ENCODE measurements at places on chromosomes 5 and 9.
A peak's percentile ranks its signal among the peaks of the same experiment; 100 is the strongest.

GRCh38 chr9:114448706-114449105 is 56.6 kb downstream of the WHRN start:
- no peak for DNase-seq

- no peak for DNase-seq
These were observed 5.4 kb downstream of the ADRA1B start for GRCh38 chr5:159921721-159922120.

- DNase-seq = no peak
These were observed 920 bp downstream of the PMPCA start for GRCh38 chr9:136411378-136411777.

GRCh38 chr9:18668944-18669343 is 195.0 kb downstream of the ADAMTSL1 start:
- DNase-seq = no peak

DNA sequence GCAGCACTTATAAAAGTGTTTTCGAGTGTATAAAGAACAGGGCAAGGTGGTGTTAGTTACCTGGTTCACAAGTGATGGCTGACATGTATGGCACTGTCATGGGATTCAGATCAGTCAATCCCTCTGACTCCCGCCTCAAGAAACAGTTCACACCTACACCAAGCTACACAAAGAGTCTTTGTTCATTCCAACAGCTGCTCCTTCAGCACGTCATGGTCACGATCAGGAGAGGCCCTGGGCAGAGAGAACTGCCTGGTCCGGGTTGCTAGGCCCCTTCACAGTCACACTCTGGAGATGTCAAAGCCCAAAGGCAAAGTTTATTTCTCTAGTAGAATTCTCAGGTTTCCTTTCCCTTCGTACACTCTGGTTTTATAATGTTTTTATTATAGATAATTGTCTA is 426.7 kb downstream of the ZSWIM6 start:
- DNase-seq = no peak

- DNase-seq = no peak
These were observed 167.8 kb downstream of the COL23A1 start for GRCh38 chr5:178422400-178422775.

DNA sequence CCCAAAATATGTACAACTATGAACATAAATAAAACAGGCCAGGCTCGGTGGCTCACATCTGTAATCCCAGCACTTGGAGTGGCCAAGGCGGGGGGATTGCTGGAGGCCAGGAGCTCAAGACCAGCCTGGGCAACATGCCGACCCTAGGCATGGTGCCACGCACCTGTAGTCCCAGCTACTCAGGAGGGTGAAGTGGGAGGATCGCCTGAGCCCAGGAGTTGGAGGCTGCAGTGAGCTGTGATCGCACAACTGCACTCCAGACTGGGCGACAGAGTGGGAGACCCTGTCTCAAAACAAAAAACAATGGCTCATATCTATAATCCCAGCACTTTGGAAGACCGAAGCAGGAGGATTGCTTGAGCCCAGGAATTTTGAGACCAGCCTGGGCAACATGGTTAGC is 1.5 kb downstream of the HAUS6 start:
- no peak for DNase-seq

- no peak for DNase-seq
These were observed 64.0 kb upstream of the TUSC1 start for GRCh38 chr9:25742256-25742655.

GRCh38 chr9:78187763-78188484 is 48.0 kb upstream of the CEP78 start:
- no peak for DNase-seq

DNA sequence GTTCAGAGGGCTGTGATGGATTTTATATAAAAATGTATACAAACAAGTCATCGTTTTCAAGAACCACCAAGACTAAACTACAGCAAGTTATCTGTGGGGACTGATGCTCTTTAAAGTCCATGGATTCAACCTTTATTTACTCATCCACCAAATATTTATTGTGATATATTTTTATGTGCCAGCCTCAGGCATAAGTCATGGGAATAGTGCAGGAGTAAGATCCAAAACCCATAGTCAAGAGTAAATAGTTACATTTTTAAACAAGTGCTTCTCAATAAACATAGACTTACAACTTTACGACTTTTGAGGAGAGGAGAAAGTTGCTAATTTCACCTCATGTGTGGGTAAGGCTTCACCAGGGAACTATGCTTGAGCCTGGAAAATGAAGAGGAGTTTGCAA is 24.6 kb downstream of the MACIR start:
- no peak for DNase-seq

DNA sequence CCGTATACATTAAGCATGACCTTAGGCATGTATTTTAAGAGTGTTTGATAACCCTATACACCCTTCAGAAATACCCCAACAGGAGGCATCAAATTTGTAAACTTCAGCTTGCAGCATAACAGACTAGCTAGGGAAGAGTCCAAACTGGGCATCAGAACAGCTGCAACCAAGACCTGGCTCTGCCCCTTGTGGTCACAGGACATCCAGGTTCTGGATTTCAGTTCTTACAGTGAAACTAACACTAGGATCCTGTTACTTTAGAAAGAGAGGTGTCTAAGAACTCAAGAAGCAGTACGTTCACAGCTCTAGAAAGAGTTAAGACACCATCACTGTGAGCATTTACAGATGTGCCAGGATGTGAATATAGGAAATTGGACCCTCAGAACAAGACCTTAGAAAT is 229.8 kb downstream of the BNC2 start:
- DNase-seq = no peak

DNA sequence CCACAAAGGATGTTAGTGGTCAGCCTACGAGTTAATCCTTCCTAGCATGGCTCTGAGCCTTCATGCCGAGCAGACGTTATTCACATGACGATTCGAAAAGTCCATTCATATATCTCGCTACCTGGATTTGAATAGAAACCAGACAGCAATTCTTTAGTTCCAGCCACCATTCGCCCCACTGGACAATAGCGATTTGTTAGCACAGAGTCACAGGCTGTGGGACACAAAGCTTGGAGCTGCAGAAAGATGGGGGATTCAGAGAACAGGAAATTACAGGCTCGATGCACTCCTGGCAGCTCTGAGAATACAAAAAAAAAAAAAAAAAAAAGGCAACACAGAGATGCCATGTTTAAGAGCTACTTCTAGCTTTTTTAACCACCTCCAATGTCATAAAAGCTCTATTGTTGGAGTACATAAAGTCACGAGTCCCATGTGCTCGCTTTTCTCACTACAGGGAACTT is 110.7 kb downstream of the NR6A1 start:
- DNase-seq = no peak

- DNase-seq = peak; percentile 32
These were observed 12.4 kb downstream of the CBY3 start for GRCh38 chr5:179668391-179668790.

- no peak for DNase-seq
These were observed 61.5 kb upstream of the RARS1 start for GRCh38 chr5:168424594-168425323.

GRCh38 chr5:41636605-41637004 is 126.2 kb upstream of the PLCXD3 start:
- no peak for DNase-seq

- DNase-seq = no peak
These were observed 8.0 kb downstream of the CLPTM1L start for GRCh38 chr5:1336749-1337488.

- DNase-seq = no peak
These were observed 280.0 kb upstream of the MAP3K1 start for GRCh38 chr5:56535347-56535746.

- no peak for DNase-seq
These were observed 96.4 kb downstream of the CFAP90 start for GRCh38 chr5:7754490-7754889.

DNA sequence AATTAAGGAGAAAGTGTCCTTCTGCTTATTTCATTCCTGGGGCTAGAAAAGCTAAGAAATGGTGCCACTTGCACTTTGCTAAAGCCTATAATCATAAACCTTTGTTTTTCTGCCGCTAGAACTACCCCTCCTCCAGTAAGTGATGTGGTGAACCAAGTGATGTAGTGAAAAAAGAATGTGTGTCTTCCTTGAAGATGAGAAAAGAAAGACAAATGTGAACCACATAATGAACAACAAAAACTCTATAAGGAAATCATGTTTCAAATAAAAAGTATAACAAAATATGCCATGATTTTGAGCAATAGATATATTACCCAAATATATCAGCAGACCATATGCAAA is 179.0 kb upstream of the SGCD start:
- DNase-seq = no peak

DNA sequence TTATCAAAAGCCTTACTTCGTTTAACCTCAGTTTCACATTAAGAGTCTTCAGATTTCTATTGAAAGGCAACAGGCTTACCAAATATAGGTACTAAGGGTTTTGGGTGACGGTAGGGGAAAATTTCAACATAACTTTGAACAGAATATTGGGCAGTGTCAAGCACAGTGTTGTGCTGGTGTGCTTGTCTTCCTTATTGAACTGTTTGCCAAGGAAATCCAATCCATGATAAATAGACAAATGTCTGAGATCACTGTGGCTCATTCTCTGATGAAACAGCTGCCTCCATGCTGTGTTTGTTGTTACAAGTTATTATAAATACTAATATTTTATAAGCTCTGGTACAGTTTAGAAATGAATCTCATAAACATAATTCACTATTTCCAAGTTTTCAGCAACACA is 730.1 kb downstream of the NR2F1-AS1 start:
- no peak for DNase-seq

GRCh38 chr5:17785774-17786173 is 151.5 kb downstream of the TAF11L14 start:
- no peak for DNase-seq

- no peak for DNase-seq
These were observed 260.0 kb downstream of the SGCD start for GRCh38 chr5:156587012-156587411.

GRCh38 chr5:107404595-107405374 is 266.0 kb downstream of the EFNA5 start:
- DNase-seq = no peak

- DNase-seq = no peak
These were observed 117.5 kb upstream of the OTULINL start for GRCh38 chr5:14464096-14464495.

GRCh38 chr9:123483191-123483803 is 127.3 kb downstream of the CRB2 start:
- no peak for DNase-seq

DNA sequence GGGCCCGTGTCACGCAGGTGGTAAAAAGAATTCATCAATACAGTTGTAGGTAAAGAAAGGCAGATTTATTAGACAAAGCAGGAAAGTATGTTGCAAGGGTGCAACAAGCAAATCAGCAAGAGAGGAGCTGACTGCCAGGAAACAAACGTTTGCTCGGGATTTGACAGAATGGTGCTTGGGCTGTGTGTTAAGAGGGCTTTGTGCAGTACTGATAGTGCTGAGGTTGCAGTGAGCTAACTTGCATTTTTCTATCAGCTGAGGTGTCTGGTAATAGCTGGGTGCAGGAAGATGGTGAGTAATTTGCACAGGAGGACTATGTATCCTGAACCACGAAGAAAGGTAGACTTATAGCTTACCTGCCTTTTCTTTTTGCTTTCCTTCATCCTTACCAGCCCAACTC is 3.9 kb upstream of the RARS1 start:
- DNase-seq = no peak

- no peak for DNase-seq
These were observed 33.1 kb downstream of the RASA1 start for GRCh38 chr5:87300744-87301143.

DNA sequence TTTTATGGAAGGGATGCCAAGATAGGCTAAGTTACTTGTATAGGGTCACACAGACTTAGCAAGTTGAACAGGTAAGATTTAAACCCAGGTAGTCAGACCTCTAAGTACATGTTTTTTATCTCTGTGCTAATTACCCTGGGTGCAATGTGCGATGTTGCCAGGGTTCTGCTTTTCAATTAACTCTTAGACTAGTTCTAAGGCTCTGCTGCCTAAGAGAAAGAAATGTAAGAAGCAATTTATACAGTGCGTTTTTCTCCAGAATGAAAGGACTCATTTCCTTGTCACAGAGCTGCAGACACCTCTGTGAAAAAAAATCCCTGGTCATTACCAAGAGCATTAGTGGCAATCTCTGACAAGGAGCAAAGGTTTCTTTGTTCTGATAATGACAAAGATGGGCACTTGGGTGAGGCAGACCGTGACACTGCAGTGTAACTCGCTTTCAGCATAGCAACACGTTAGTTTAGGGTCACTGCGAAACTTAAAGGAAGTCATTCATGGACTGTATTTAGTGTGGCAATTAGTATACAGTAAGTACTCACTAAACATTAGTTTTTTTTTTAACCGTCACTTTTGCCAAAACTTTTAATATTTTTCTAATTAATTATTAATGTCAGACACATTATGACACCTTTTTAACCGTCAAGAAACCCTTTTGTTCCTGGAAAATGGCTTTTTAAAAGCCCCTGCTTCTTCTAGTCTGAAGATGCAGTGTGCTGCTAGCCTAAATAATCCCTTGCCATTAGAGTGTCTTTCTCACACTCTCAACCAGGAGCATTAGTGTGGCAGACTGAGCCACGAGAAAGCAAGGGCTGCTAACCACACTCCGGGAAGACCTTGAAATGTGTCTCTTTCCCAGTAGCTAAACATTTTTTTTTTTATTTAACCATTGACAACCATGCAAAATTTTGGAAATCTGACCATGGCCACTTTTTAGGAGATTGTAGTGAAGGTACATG is 520.0 kb upstream of the C9orf72 start:
- no peak for DNase-seq

- no peak for DNase-seq
These were observed 46.1 kb upstream of the CER1 start for GRCh38 chr9:14768405-14769229.

DNA sequence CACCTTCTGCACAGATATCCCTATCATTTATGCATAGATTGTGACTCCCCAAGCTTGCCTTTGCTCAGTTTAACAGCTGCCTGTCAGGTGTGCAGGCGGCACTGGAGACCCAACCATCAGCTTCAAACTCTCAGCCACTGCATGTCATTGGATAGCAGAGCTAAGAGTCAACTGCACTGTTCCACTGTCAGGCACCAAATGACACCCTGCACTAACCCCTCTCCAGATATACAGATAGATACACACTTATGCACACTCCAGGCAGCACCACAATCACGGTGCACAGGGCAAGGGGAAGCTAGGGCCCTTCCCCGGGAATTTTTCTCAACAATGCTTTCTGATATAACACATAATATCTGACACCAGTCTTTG is 142.3 kb downstream of the BNC2 start:
- no peak for DNase-seq

GRCh38 chr5:119243888-119244287 is 111.9 kb upstream of the TNFAIP8 start:
- no peak for DNase-seq

GRCh38 chr5:93220431-93220830 is 360.6 kb downstream of the NR2F1-AS1 start:
- DNase-seq = no peak

DNA sequence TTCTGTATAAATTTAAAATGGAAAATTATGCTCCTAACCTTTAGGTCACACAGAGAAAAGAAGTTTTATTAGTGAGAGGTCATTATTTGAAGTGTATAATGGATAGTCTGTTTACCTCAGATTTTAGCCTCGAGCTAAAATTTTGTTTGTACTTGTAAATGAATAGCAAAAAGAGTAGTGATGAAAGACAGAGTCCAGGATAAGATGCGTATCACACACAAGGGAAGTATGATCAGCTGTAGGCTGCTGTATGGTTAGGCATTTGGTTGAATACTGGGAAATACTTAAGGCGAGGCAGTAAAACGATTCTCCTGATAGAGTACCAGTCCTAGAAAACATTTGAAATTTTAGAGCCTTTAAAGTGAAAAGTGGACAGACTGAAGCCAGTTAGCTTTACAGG is 92.7 kb downstream of the FBXL7 start:
- no peak for DNase-seq

GRCh38 chr5:58708456-58708855 is 125.6 kb downstream of the RAB3C start:
- DNase-seq = no peak
